Esophagus squamous epithelium (tissue), 5 donors: ENCODE measurements at places on chromosomes 1 and 21.

DNA sequence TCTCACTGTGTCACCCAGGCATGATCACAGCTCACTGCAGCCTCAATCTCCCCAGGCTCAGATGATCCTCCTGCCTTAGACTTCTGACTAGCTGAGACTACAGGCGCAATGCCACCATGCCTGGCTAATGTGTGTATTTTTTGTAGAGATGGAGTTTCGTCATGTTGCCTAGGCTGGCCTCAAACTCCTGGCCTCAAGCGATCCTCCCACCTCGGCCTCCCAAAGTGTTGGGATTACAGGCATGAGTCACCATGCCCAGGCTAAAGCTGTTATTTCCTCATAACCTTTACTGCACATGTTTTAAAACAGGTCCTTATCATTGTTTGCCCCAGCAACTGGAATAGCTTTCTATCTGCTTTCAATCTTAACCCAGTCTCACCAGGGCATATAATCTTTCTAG lies 2.9 kb downstream of the SARS1 start:
- DNase-seq, result no peak

- no peak for DNase-seq
Measured at GRCh38 chr1:163439471-163439870, 117.7 kb downstream of the NUF2 start.

- no peak for DNase-seq
Measured at GRCh38 chr1:35220976-35221375, 28.0 kb upstream of the SFPQ start.

DNA sequence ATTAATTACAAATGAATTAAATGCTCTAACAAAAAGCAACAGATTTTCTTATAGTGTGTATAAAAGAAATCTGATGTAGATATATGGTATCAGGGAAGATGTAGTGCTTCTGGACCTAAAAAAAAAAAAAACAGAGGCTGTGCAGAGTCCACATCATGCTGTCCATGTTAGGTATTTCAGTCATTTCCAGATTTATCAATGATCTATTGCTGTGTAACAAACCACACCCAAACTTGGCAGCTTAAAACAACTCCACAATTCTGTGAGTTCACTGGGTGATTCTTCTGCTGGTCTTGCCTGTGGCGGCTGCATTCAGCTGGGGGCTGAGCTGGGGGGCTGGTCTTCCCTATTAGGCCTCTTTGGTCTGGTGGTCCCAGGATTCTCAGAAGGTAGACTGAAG lies 52.3 kb upstream of the C1orf146 start:
- DNase-seq, result no peak

- DNase-seq, result no peak
Measured at GRCh38 chr1:27448982-27449381, 41.0 kb downstream of the WASF2 start.

GRCh38 chr1:62722796-62723195 lies 34.6 kb upstream of the DOCK7 start:
- DNase-seq, result no peak

DNA sequence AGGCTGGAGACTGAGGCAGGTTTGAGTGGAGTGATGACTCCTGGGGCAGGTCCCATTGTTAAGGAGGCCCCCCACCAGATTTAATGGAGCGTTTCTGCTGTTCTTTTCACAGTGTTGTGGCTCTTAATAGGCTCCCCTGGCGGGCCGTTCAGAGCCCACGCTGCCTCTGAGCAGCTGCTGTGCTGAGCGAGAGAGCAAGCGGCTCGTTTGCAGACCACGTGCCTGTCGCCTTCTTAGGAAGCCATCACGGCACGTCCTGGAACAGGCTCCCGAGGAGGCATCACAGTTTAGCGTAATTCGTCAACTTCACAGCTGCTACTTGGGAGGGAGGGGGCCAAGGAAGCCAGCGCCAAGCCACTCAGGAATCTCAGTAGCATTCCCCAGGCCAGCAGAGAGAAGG lies 70.5 kb upstream of the CTTNBP2NL start:
- DNase-seq, result no peak

DNA sequence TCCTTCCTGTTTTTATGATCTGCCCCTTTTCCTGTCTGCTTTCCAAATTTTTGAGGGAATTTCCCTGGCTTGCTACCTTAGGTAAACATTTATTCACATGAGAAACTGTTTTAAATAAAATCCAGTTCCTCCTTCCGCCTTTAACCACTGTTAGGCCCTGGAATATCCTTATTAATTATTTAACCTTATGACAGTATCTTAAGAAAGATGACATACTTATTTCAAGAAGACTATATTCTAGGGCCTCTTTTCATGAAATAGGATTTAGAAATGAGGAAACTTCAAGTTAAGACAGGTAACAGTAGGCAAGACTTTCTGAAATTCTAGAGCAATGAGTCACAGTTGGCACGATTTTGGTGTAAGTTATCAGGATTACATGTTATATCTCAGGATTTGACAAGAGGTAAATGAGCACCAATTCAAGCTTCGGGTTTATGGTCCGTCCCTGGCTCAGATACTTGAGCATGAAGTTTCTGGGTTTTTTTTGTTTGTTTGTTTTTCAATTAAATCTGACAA lies 2.0 kb upstream of the TNFSF18 start:
- no peak for DNase-seq

DNA sequence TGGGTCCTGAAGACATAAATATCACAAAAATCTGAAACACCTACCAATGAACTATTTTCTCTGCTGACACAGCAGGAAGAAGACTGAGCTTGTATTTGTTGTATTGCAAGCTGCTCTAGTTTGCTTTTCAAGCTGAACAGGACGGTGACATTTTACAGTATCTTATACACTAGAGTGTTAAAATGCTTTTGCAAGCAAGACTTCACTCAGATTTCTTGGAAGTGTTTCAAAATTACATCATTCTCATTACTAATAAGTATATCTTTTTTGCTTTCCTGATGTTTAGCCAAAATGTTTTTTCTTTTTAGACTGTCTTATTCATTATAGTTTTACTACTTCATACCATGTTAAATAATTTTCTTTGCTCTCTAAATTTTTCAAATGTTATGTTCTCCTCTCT lies 427.1 kb upstream of the CXADR start:
- no peak for DNase-seq

DNA sequence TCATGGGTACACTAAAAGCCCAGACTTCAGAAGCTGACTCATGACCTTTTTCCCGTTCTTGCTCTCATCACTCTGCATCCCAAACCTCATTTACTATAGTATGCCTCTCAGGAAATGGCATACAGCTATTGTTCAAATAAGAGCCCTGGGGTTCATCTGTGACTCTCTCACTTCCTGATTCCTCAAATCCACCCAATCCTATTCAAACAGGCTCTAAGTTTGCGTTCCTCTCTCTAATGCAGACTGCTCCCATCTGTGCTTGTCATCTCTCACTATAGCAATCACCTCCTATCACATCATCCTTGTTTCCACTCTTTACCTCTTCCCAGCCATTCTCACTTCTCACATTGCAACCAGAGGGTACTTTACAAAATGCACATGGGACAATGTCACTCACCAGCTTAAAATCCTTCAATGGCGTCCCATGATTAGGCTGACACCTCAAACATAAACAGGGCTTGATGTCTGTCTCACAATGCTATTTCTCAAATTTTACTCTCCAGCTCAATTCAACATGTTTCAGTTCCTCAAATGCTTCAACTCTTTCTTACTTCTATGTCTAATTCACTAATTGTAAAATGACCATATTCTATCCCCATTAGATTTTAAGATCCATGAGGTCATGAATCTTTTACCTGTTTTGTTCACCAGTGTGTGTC lies 408.4 kb downstream of the NTNG1 start:
- no peak for DNase-seq

- no peak for DNase-seq
Measured at GRCh38 chr1:207164086-207164485, 60.1 kb downstream of the C4BPA start.

- DNase-seq, result no peak
Measured at GRCh38 chr1:65256860-65257708, 52.3 kb upstream of the DNAJC6 start.

DNA sequence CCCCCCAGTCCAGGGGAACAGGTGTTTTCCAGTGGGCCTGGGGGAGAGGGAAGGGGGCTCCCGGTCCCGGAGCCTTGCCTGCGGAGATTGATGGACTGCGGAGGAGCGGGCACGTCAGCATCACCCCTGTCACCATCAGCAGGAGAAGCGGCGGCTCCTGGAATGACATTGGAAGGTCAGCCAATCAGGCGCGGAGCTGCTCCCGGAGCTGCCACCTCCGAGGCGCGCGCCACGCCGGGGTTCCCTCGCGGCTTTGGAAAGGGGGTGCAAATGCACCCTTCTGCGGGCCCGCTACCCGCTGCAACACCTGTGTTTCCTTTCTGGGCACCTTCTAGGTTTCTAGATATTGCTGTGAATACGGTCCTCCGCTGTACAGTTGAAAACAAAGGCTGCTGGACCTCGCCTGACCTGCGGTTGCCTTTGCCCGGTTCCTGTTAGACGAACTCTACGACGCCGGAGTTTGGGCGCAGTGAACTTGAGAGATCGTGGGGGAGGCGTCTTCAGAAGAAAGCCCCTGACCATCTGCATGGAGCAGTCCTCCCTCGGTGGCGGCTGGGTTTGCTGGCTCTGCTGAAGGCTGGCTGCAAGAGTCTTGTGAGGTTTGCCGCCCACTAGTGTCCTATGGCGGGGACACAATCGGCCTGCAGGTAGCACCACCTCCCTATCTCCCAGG lies 5.3 kb downstream of the DSCAM start:
- DNase-seq, result no peak

DNA sequence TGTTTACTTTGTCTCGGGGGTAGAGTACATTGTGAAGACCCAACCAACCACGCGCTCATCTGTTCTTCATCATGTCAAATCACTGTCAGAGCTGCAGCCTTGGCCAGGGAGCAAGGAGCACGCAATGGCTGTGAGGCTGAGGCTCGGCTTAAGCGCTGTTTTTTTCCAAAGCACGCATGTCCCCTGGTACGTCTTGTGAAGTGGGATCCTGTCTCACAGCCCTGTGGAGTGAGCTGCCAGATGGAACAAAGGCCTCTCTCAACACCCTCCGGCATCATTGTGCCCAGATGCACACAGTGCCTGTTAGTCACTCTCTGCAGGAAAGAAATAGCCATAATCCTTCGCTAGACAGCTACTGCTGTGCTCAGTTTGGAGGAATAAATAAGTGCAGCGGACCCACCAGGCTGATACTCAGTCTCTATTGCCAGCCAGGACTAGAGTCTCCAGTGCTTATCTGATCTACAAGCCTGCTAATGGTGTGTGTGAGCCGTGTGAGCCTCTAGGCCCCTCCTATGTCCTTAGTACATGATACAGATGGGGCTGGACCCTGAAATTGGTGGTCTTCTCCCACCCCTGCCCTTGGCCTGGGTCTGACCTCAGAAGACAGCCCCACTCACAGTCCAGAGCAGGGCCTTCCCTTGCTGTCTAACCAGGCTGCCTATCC lies 91.3 kb upstream of the COA6 start:
- no peak for DNase-seq

GRCh38 chr1:186653312-186653711 lies 26.9 kb downstream of the PTGS2 start:
- DNase-seq, result no peak

DNA sequence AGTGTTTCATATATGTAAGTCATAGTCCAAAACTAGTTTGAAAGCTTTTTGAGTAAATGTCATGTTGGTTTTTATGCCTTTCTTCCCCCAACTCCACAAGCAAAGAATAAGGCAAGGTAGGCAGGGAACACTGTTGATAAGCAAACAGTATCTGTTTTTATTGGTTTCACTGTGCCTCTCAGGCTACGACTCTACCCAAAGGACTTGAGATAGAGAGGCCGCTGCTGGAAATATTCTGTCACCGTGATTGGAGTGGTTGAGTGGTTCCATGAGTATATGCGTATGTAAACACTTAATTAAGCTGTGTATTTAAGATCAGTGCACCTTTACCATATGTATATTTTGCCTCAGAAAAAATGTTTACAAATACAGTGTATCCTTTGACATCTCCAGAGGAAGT lies 138.1 kb upstream of the KIF26B start:
- no peak for DNase-seq

- no peak for DNase-seq
Measured at GRCh38 chr1:8047686-8048445, 21.8 kb upstream of the ERRFI1 start.

DNA sequence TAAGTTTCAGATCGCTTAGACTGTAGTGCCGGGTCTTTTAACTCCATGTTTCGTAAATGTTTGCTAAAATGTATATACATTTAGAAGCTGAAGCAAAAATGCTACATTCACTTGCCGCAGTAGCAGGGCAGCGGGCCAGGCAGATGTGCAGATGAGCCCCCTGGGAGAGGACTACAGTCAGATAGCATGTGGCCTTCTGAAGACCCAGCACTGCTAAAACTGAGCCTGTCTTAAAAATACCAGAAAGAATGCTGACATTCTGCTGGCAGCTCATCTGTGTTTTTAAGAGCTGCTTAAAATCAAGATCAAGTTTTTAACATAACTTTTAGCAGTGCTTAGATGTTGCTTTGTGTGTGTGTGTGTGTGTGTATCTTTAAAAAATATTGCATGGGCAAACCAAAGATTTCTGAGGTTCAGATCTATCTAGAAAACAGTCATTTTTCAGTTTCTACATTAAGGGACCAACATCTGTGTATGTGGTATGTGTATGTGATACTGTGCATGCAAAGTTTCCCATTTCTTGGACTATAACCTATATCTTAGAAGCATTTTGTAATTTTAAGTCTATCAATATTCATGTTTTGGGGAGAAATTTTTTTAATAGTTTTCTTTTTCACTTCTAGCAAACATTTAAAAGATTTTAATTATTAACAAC lies 31.7 kb downstream of the CHRM3 start:
- no peak for DNase-seq

DNA sequence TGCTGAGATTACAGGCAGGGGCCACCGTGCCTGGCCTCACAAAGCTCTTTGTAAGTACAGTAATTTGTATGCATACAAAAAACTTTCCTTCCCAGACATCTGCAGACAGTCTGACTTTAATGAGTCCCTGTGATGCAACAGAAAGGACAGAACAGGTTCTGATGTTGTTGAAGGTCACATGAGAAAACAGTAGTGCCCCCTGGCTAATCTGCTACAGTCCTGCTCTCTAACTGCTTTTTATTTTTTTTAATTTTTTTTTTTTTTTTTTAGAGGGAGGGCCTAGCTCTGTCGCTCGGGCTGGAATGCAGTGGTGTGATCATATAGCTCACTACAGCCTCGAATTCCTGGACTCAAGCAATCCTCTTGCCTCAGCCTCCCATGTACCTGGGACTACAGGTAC lies 36.7 kb downstream of the ACBD3 start:
- DNase-seq, result no peak

GRCh38 chr1:112637254-112638109 lies 17.9 kb downstream of the CAPZA1 start:
- DNase-seq, result no peak

- DNase-seq, result no peak
Measured at GRCh38 chr1:22854688-22855565, 117.7 kb downstream of the LACTBL1 start.

- no peak for DNase-seq
Measured at GRCh38 chr1:77950873-77951272, 28.0 kb downstream of the FUBP1 start.

GRCh38 chr21:14736672-14737071 lies 190.6 kb upstream of the SAMSN1 start:
- no peak for DNase-seq

DNA sequence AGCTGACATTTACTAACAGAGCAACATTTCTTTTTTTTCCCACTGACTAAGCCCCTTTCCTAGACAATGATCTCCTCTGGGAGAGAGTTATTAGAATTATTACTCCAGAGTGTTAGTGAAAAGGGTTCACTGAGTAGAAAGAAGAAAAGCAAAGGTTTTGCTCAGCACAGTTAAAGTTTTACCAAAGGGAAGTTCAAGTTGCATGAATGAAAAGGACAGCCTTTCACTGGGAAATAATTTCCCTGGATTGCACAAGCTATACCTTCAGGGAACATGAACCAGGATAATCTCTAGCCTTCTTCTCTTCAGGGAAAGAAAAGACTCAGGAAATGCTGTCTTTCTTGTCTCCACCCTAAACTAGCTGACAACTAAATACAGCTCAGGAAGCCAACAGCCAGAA lies 71.4 kb upstream of the ESRRG start:
- DNase-seq, result no peak
